ENCODE measurements at places on chromosomes 1 and 21. TPM values are rescaled to one million over a fixed set of nuclear protein-coding genes. Genes with fewer than 3 reads are reported as not detected.

Gene SLC45A3
- total RNA-seq: 5.3 TPM

Gene HORMAD1
- total RNA-seq: 0.22 TPM

Gene GNAT2
- total RNA-seq: 1.3 TPM

GRCh38 chr1:193069748-193070385, 10.5 kb downstream of the RO60 start:
- DNase-seq: peak; percentile 38

- DNase-seq: no peak
Observed at GRCh38 chr1:187624812-187625545, 796.2 kb downstream of the PLA2G4A start.
